MCF 10A (cell line): ENCODE measurements at places on chromosomes 6 and 20. TPM values are rescaled to one million over a fixed set of nuclear protein-coding genes. Genes with fewer than 3 reads are reported as not detected.
A peak's percentile ranks its signal among the peaks of the same experiment; 100 is the strongest.

- DNase-seq: peak; percentile 77
These were observed 6.2 kb downstream of the CSTL1 start for GRCh38 chr20:23445596-23446217.

BMP2 gene
- total RNA-seq: 6.7 and 7.7 TPM in 2 replicates

DZANK1 gene
- total RNA-seq: 2.5 and 3.0 TPM in 2 replicates

GRCh38 chr6:5730585-5731263 is 276.0 kb downstream of the NRN1 start:
- peak; percentile 21 for DNase-seq

DNA sequence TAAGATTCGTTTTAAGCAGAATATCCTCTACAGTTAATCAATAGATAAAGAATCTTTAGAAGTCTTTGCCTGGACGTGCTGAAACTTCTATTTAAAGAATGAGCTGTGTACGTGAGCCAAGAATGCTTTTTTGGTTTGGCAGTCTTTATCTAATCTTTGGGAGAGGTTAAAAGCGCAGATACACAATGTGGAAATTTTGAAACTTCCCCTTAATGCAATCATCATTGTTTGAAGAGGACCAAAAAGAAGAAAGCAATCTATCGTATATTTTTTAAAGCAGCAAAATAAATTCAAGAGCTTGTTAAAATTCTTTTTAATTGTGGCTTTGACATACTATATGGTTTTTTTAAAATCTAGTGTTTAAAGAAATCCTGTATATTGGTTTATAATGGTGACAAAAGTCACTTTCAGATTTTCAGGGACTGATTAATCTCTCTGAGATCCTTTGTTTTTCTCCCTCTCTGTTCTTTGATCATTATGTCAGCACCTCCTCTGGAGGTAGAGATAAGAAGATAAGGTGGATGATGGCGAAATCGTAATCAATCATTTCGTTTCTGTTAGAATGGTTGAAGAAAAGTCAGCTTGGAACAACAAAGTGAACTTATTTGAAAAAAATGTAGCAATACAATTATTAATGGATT is 92.1 kb upstream of the FAM184A start:
- DNase-seq: no peak

GRCh38 chr6:41164551-41165120 is 1.7 kb upstream of the TREM2 start:
- no peak for DNase-seq

DNA sequence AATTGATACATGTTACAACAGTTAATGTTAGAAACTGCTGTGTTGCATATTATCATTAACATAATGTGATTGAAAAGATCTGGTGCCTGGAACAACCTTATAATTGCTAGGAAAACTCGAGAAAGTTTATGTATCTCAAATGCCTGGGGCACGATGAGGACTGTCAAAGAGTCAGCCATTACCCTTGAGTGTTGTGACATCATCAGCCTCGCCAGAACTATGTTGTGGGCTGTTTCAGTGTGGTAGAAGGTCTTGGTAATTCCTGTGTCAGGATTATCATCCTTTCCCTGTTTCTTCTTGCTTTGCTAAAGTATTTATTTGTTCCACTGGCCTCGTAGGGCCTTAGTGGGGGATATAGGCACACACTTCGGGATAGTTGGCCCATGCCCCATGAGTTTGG is 185.1 kb downstream of the DTNBP1 start:
- DNase-seq: no peak

DNA sequence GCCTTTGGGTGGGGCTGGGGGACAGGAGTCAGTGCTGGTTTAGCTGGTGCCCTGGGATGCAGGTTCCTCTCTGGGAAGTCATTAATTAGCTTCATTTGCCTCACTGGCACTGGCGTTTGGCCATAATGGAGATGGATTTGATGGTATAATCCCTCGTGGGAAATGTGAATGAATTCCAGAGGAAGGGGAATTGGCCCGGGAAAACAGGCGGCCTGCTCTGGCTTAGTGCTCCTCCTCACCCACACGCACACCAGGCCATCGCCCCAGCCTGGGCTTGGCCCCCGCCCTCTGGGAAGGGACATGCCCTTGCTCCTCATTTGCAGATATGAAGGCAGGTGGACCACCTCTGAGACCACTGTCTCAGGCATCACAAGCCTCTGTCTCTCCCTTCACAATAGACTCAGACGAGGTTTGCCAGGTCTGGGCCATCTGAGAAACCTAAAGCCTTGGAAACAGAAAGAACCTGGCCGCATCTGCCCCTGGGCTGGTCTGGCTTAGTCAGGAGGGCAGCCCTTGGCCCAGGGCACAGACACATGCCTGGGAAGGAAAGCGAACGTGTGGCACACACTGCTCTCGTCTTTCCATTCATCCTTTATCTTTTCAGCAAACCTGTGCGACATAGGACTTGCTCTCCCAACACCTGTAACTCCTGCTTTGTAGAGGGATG is 199.2 kb upstream of the CDH4 start:
- no peak for DNase-seq

LST1 gene
- not detected in 2 replicates for total RNA-seq
